ENCODE measurements at places on chromosomes 4 and X.

DNA sequence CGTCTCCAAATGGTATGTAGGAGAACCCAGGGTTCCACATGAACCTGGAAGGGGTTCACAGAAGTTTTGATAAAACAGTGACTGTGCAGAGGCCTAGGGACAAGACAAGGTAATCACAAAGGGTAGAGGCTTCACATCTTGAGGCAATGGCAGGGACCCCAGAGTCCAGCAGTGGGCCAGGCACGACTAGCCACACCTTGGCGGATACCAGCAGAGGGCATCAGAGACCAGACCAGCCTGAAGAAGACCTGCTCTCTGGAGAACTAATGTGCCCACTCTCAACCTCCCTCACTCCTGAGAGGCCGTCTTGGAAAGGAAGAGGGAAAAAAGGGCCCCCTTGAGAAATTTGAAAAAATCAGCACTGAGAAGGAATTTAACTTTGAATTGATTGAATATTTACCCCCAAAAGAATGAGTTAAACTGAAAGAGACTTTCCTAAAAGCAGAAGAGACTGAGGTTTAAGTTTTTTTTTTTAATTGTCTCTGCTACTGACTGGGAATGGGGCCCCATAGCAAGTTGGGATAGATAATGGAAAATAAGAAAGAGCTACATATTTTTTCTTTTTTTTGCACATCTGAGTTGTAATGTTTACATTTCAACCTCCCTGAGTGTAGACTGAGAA lies 243.8 kb upstream of the JADE1 start:
- peak; percentile 54 for DNase-seq

GRCh38 chr4:74764119-74764518 lies 30.2 kb downstream of the BTC start:
- no peak for DNase-seq

DNA sequence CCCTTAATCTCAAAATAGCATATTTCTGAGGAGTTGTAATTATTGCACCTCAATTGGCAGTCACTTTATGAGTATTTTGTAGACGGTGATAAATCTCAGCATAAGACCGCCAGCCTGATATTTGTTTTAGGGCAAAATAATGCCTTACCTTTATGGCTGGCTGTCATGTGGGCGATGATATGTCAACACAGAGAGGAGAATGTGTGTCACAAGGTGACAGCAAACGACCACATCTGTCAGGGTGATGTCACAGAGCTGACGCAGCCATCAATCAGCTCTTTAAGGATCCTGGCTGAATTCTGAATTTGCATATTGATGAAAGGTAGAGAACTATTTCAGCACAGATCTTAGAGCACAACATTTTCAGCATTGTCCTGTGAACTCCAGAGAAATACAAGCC lies 209.7 kb downstream of the CEP135 start:
- no peak for DNase-seq

DNA sequence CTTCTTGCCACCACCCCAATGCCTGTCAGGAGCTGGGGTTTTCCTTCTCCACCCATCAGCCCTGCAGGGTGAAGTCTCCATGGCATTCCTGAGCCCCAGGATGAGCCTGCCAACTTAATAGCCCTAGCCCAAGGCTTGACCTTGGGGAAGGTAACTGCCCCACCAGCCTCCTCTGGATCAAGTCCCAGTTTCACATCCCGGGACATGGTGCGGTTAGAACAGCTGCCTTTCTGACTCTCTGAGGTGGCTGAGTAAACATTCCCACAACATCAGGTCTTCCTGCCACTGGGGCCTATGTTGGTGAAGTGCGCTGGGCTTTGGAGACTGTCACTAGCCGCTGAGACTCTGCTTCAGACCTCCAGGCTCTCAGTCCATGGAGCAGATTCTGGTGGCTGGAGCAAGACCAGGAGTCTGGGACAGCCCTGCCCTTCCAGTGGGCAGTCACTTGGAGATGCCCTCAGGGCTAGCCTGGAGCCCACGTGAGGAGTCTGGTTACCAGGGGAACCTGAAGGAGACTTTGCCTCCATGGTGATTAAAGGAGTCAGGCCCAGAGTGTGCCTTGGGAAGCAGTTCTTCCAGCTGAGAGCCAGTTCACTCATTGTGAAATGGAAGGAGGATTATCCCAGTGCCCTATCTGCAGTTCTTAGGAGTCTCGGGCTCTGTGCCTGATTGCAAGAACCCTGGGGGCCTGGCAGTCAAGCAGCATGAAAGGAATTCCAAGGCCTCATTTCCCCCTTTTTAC lies 56.8 kb downstream of the SMIM20 start:
- peak; percentile 92 for DNase-seq

DNA sequence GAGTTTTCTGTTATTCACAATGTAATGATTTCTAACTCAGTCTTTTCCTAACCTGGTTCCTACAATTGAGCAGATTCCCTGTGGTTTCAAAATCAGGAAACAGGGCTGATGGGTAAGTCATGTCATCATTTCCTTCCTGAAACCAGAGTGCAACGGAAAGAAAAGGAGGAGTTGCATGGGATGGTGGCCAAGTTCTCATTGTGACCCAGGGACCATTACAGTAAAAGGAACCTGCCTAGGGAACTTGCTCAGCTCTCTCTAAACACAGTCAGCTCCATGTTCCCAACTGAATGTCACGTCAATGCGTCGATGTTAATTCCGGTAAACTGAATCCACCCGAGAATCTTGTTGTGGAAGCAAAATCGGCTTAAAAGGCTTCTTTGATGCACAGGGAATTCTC lies 51.2 kb downstream of the LGI2 start:
- no peak for DNase-seq

GRCh38 chr4:60389633-60390032 lies 810.5 kb upstream of the ADGRL3 start:
- no peak for DNase-seq

DNA sequence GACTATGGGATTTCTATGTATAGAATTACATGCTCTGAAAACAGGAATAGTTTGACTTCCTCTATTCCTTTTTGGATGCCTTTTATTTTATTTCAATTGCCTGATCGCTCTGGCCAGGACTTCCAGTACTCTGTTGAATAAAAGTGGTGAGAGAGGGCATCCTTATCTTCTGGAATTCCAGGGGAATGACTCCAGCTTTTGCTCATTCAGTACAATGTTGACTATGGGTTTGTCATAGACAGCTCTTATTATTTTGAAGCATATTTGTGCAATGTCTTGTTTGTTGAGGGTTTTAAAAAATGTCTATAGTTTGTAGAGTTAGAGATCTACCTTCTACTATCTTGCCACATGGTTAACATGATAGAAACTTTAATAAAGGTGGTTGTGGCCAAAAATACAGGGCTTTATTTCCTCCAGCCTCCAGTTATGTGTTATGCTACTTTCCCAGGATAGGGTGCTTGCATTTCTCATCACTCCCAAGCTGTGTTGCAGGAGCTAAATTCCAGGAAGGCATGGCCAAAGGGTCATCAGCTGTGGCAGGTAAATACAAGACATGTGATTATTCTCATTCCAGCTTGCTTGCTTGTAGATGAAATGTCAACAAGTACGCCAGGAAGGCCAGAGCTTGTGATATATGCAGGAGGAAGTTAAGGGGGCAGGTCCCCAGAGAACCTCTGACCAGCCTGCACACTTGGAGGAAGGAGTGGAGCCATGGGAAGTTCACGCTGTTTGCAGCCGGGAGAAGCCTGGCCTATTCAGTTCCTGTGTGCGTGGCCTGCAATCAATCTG lies 142.4 kb upstream of the CPXCR1 start:
- no peak for DNase-seq

GRCh38 chrX:115559672-115560071 lies 1.3 kb upstream of the PLS3 start:
- DNase-seq = peak; percentile 62

DNA sequence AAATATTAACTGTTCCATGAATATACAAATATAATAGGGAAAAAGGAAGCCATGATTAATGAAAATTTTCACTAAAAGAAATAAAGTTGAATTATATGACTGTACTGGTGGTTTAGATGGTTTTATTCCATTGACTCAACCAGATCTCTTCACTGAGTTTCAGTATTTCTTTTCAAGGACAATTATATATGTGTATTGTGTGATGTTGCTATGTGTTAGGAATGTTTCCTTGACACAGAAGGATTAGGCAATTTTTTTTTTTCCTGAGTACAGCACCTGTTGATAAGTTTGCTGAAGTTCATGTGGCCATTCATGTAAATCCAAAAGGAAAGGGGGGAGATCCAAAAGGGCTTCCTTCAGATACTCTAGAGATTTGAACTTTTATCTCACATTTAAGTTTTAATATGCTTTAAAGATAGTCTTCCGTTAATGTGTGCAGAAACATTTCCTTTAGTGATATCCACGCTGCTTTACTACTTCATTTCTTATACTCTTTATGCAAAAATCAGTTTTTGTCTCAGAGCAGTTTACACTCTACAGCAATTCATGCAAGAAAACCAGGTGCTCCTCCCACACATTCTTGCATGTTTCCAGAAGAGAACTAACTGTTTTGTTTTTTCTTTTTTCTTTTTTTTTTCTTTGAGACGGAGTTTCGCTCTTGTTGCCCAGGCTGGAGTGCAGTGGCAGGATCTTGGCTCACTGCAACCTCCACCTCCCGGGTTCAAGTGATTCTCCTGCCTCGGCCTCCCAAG lies 249.1 kb downstream of the RPA4 start:
- peak; percentile 32 for DNase-seq

DNA sequence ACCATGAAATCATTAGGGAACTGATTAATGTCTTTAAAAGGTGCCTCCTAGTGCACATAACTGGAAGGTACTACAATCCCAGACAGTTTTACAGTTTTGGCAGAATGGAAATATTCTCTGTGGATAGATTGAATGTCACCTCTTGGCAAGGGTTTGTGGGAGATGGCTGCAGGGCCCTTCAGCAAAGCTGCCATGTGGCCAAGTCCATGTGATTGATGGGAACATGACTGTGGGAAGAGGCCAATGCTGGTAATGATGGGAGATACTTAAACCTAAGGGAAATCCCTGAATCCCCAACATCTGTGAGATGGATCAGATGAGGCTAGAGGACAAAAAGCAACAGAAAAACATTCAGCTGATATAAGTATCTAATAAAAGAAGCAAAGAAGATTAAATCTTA lies 493.7 kb downstream of the MAGEE1 start:
- no peak for DNase-seq

DNA sequence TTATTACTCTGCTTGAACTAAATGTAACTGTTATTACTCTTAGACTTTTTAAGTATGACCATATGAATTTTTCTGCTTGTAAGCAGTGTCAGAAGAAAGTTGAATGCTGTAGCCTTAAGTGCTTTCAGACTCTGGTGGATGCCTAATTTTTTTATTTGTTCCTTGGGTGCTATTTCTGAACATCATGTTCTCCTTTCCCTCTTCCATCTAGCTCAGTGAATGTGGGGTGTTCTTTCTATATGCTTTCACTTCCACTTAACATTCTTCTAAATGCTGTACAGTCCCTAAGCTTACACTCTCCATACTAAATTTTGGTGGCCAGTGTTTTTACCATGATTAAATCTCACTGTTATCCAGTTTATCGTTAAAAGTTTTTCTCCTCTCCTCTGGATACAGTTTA lies 3.6 kb downstream of the DCK start:
- DNase-seq = no peak

- DNase-seq = no peak
Measured at GRCh38 chr4:159776961-159777360, 674.1 kb downstream of the RAPGEF2 start.

DNA sequence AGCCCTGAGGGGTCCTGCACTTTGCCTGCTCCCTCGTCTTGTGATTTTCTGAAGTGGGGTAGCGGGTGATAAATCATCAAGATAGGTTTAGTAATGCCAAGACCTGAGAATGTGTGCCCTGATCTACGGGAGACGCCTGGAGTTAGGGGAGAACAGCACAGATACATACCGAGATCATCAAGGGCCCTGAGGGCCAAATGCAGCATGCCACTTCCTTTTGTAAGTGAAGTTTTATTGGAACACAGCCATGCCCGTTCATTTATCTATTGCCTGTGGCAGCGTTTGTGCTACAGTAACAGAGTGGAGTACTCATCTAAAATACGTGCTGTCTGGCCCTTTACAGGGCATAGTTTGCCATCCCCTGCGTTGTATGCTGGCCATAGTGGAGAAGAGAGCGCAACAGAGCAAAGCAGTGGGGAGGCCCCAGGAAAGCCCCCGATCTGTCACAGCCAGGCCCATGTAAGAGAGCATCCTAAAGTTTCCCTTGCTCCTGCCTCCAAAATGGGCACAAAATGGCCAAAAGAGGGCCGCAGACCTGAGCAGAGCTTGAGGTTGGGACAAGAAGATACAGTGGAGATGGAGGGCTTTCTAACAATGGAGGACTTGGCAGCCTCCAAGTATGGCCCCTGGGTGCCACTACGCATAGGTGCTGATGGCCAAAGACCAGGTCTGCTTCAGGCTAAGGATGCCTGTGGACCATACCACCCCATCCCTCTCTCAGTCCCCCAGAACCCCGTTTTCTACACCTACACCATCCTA lies 167.0 kb downstream of the SMIM20 start:
- no peak for DNase-seq

- no peak for DNase-seq
Measured at GRCh38 chrX:12162420-12162819, 24.1 kb downstream of the FRMPD4 start.

DNA sequence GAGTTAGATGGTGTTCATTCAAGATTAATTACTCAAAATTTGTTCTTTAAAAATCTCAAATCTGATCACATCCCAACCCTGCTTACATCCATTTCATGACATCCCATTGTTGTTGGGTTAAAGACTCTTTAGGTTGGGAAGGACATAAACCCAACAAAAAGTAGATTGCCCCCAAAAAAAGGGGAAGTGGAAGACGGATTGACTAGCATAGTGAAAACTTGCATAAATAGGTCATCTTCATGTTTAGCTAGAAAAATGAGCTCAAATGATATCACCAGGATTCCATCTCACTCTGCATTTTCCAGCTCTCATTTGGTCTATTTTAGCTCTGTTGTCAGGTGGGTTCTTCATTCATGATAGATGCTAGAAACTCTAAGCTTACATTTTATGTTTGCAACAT lies 18.5 kb upstream of the TET2 start:
- no peak for DNase-seq

GRCh38 chr4:33802578-33802977 lies 2441.7 kb downstream of the ARAP2 start:
- no peak for DNase-seq

GRCh38 chr4:82352825-82353366 lies 20.9 kb downstream of the HNRNPD start:
- DNase-seq = no peak

- DNase-seq = no peak
Measured at GRCh38 chr4:183906739-183907651, 1.9 kb downstream of the STOX2 start.

DNA sequence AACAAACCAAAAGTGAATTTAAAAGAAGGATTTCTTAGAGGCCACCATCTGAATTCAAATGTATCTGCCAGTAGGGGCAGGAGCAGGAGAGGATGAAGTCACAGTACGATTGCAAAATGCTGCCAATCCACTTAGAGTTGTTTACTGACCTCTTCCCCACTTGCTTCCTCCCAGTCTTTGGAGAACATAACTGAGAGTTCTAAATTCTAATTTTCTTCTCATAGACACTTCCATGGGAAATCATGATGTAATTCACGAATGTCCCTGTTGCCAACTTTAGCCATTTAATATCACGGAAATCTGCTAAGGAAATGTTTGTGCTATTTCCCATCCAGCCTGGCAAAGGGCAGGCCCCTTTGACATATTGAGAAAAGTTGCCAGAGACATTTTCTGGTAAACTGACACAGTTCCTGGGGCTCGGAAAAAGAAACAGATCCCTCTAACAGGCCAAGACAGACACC lies 33.6 kb upstream of the NOCT start:
- DNase-seq = no peak
